ENCODE measurements at places on chromosomes 3 and 15. TPM values are rescaled to one million over a fixed set of nuclear protein-coding genes. Genes with fewer than 3 reads are reported as not detected.
A peak's percentile ranks its signal among the peaks of the same experiment; 100 is the strongest.

DNA sequence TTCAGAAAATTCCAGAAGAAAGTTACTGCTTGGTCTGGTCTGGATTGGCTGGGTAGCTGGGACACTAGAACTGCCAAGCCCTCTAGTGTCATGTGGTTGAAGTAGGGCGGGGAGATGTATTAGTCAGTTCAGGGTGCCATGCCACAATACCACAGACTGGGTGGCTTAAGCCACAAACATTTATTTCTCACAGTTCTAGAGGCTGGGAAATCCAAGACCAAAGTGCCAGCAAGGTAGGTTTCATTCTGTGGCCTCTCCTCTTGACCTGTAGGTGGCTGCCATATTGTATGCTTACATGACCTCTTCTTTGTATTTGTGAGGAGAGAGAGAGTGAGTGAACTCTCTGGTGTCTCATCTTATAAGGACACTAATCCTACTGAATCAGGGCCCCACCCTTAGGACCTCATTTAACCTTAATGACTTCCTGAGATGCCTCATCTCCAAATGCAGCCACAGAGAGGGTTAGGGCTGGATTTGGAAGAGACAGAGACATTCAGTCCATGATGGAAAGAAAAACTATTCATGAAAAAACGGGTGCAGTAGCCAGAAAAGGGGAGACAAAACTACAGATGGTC lies 18.1 kb upstream of the ZSCAN2 start:
- H3K4me3 ChIP-seq, result no peak overlapping the region
- H3K27me3 ChIP-seq, result peaks cover 25% of the 10 kb centered on the region
- H3K4me1 ChIP-seq, result peaks cover 10% of the 10 kb centered on the region
- no peaks in the 10 kb centered on the region for H3K36me3 ChIP-seq

GRCh38 chr3:115709931-115710330 lies 86.6 kb downstream of the GAP43 start:
- no peak overlapping the region for H3K27ac ChIP-seq
- no peak for DNase-seq
- H3K36me3 ChIP-seq, result no peaks in the 10 kb centered on the region
- peaks cover 30% of the 10 kb centered on the region for H3K27me3 ChIP-seq

DNA sequence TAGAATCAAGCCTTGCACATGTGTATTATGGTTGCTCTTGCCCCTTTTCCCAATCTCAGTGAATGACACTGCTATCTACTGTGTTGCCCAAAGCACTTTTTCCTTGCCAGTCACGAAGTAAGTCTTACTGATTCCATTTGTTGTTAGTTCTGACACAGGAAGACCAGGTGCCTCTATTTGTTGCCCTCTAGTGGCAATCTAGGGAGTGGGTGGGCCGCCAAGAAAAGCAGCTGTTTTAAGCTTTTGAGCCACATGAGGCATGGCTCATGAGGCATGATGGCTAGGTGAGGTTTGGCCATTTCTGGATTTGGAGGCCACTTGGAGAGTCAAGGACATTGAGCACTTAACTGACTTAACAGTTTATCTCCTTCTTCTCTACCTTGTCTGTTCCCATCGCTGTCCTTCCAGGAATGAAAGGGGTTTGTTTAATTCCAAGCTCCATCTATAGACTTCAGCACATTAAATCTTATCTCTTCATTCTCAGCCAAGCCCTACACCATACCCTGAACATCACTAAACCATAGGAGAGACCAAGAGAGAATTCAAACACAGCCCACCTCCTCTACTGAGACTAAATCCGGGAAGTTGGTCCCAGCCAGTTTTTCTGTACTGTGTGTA lies 103.1 kb downstream of the HCN4 start:
- H3K27me3 ChIP-seq, result no peaks in the 10 kb centered on the region
- DNase-seq, result peak; percentile 61
- H3K27ac ChIP-seq, result no peak overlapping the region
- H3K36me3 ChIP-seq, result no peaks in the 10 kb centered on the region

DNA sequence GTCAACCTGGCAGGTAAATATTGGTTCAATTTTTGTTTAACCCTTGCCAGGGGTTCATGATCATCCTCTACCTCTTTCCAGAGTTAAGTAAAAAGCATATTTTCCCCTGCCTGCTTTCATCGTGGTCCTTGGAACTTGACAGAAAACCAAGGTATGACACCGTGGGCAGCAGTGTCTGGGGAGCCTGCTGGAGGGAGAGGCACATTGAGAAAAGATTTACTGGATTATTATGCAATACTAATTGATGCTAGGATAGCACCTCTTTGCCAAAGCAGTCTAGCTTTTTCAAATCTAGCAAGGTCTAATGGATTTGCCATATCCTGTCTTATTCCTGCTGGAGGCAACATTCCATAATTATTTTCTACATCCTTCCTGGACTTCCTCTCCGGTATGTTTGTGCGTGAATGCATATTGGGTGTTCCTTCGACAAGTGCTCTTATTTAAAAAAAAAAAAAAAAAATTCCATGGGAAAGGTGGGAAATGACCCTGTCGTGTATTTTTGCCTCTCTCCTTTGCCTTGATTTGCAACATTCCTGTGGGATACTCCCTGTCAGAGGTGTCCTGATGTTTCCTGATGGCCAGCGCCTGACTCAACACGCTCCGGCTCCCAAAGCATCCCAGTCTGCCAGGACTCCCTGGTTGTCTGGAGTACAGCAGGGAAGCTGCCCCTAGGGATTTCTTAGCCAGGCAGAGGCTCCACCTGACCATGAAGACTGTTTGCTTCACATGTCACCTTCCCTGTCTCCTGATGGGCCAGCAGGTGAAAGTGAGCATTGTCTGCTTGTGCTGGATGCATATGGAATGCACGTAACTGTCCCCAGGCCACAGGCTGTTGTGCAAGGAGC lies 6.3 kb downstream of the BHLHE40 start:
- peaks cover 65% of the 10 kb centered on the region for H3K4me1 ChIP-seq
- H3K27me3 ChIP-seq, result no peaks in the 10 kb centered on the region
- H3K27ac ChIP-seq, result peak overlapping the region; percentile 82

- no peak for DNase-seq
- H3K4me3 ChIP-seq, result no peak overlapping the region
- no peaks in the 10 kb centered on the region for H3K36me3 ChIP-seq
Measured at GRCh38 chr3:71710906-71711494, 14.2 kb downstream of the EIF4E3 start.

The BTLA gene
- total RNA-seq, result 21.3 TPM

The XIRP1 gene
- 0.10 TPM for total RNA-seq
